H9 (cell line): ENCODE measurements at places on chromosomes 12 and 14. TPM values are rescaled to one million over a fixed set of nuclear protein-coding genes. Genes with fewer than 3 reads are reported as not detected.

The LTBR gene
- 3.4 and 4.8 TPM in 2 replicates for total RNA-seq

GRCh38 chr12:50055831-50056638 lies 1.4 kb upstream of the ASIC1 start:
- H3K27ac ChIP-seq: no peak overlapping the region
- H3K27me3 ChIP-seq: peaks cover 59% of the 10 kb centered on the region
- no peaks in the 10 kb centered on the region; the same call in 1 of the 2 replicates for H3K4me1 ChIP-seq
- H3K4me3 ChIP-seq: peak overlapping the region; percentile 87

GRCh38 chr14:100370003-100370402 lies 46.9 kb downstream of the SLC25A47 start:
- H3K36me3 ChIP-seq: peaks cover 60% of the 10 kb centered on the region
- H3K4me1 ChIP-seq: peaks cover 5% of the 10 kb centered on the region; the same call in 1 of the 2 replicates
- DNase-seq: no peak
- no peak overlapping the region for H3K4me3 ChIP-seq
- H3K27me3 ChIP-seq: no peaks in the 10 kb centered on the region
- H3K27ac ChIP-seq: no peak overlapping the region

- peak; percentile 54 for DNase-seq
- peaks cover 2% of the 10 kb centered on the region; the same call in 1 of the 2 replicates for H3K4me1 ChIP-seq
- H3K36me3 ChIP-seq: no peaks in the 10 kb centered on the region
- peak overlapping the region; percentile 57 for H3K4me3 ChIP-seq
Observed at GRCh38 chr12:3493043-3493858, 2.2 kb downstream of the PRMT8 start.

- no peak overlapping the region for H3K4me3 ChIP-seq
- no peaks in the 10 kb centered on the region for H3K27me3 ChIP-seq
- H3K27ac ChIP-seq: no peak overlapping the region
- no peaks in the 10 kb centered on the region; the same call in 1 of the 3 replicates for H3K36me3 ChIP-seq
- peaks cover 15% of the 10 kb centered on the region; the same call in 1 of the 2 replicates for H3K4me1 ChIP-seq
- peak; percentile 93 for DNase-seq
Observed at GRCh38 chr12:6193853-6194815, 6.1 kb upstream of the CD9 start.

- no peak for DNase-seq
- H3K36me3 ChIP-seq: peaks cover 41% of the 10 kb centered on the region
- no peak overlapping the region for H3K4me3 ChIP-seq
- H3K27me3 ChIP-seq: no peaks in the 10 kb centered on the region
- no peaks in the 10 kb centered on the region for H3K4me1 ChIP-seq
Observed at GRCh38 chr12:62693376-62694050, 226.9 kb downstream of the MON2 start.

The CYP27B1 gene
- total RNA-seq: 6.1 and 6.5 TPM in 2 replicates

DNA sequence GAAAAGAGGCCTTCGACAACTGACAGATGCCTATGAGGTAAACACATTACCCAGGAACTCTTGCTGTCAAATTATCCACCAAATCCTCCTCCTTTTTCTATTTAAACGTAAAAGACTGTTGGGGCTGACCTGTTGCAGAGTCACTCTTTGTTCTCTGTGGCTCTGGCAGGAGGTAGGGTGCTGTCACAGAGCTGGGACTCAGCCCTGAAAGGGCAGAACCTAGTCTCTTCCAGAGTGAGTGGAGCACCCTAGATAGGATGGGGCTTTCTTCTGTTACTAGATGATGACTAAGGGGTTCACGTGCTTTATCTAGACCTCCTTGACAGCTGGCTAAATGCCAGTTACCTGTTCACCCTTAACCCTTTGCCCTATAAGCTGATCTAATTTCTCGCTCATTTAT lies 25.7 kb downstream of the FNTB start:
- no peak for DNase-seq
- no peak overlapping the region for H3K27ac ChIP-seq
- no peaks in the 10 kb centered on the region for H3K4me1 ChIP-seq
- no peak overlapping the region for H3K4me3 ChIP-seq
- H3K27me3 ChIP-seq: no peaks in the 10 kb centered on the region

GRCh38 chr14:22105006-22105623 lies 431.5 kb upstream of the OR4E1 start:
- no peaks in the 10 kb centered on the region for H3K27me3 ChIP-seq
- no peak for DNase-seq
- no peak overlapping the region for H3K27ac ChIP-seq
- no peak overlapping the region for H3K4me3 ChIP-seq
- H3K4me1 ChIP-seq: no peaks in the 10 kb centered on the region

DNA sequence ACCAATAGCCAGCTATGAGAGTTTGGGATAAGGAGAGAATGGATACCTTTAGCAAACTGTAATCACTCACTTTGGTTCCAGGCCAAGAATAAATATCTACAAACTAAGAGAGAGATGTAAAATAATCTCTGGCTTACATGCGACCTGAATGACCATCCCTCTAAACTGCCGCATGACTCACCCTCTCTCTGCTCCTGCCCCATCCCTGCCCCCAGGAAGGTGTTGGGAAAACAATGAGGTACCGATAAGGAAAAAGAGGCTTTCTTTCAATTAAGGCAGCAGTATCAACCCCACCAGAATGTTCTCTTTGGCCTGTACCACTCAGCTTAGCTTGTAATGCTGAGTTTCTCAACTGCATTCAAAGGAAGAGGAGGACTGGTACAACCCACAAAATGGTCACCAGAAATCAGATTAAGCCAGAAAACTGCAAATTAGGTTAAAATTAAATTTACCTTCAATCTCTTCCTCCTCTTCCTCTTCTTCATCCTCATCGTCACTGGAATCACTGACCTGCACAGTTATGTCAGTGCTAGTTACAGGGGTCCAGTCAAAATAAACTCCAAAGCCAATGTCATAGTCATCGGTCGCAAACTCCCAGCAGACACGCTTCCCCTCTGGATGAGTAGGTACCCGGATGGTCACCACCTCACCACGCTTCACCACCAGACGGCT lies 22.0 kb downstream of the GSTZ1 start:
- no peak for DNase-seq
- H3K27me3 ChIP-seq: no peaks in the 10 kb centered on the region
- H3K4me3 ChIP-seq: no peak overlapping the region
- H3K36me3 ChIP-seq: peaks cover 31% of the 10 kb centered on the region
- H3K4me1 ChIP-seq: peaks cover 21% of the 10 kb centered on the region; the same call in 1 of the 2 replicates

The BIN2 gene
- not detected in 2 replicates for total RNA-seq

GRCh38 chr14:98109326-98109725 lies 1162.7 kb downstream of the BCL11B start:
- no peak overlapping the region for H3K27ac ChIP-seq
- H3K36me3 ChIP-seq: no peaks in the 10 kb centered on the region
- H3K4me1 ChIP-seq: no peaks in the 10 kb centered on the region; the same call in 1 of the 2 replicates
- H3K4me3 ChIP-seq: no peak overlapping the region
- no peaks in the 10 kb centered on the region for H3K27me3 ChIP-seq
- no peak for DNase-seq

DNA sequence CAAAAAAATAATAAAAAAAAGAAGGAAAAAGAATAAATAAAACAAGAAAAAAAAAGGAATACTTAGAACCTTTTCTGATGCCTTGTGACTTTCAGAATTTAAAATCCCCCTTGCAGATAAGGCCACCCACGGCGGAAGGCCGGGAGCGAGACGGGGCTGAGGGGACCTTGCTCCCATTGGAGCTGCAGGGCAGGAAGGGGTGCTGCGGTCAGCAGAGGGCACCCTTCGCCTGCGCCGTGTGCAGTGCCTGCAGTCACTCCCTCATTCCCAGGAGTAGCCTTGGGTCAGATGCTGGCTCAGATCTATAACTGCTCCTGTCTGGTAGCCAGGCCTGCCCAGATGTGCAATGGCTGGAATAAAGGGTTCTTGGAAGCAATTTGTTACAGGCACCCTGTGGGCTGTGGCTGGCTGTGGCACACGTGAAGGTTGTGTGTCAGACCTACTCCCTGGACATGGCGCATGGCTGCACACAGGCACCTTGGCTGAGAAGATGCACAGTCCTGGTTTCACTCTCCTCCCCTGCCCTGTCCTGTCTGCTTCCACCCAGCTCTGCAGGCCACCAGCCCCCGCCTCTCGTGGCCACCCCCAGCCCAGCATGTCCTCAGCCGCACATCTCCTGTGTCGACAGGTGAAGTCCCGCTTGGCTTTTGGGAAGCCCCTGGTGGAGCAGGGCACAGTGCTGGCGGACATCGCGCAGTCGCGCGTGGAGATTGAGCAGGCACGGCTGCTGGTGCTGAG lies 13.4 kb upstream of the ALDH2 start:
- no peaks in the 10 kb centered on the region for H3K4me1 ChIP-seq
- DNase-seq: peak; percentile 80
- H3K4me3 ChIP-seq: no peak overlapping the region
- H3K27me3 ChIP-seq: no peaks in the 10 kb centered on the region
- H3K27ac ChIP-seq: no peak overlapping the region

- peaks cover 5% of the 10 kb centered on the region; the same call in 1 of the 2 replicates for H3K4me1 ChIP-seq
- H3K27me3 ChIP-seq: no peaks in the 10 kb centered on the region
- H3K27ac ChIP-seq: no peak overlapping the region
- H3K36me3 ChIP-seq: peaks cover 27% of the 10 kb centered on the region
Observed at GRCh38 chr12:108842361-108842760, 15.0 kb downstream of the SSH1 start.

DNA sequence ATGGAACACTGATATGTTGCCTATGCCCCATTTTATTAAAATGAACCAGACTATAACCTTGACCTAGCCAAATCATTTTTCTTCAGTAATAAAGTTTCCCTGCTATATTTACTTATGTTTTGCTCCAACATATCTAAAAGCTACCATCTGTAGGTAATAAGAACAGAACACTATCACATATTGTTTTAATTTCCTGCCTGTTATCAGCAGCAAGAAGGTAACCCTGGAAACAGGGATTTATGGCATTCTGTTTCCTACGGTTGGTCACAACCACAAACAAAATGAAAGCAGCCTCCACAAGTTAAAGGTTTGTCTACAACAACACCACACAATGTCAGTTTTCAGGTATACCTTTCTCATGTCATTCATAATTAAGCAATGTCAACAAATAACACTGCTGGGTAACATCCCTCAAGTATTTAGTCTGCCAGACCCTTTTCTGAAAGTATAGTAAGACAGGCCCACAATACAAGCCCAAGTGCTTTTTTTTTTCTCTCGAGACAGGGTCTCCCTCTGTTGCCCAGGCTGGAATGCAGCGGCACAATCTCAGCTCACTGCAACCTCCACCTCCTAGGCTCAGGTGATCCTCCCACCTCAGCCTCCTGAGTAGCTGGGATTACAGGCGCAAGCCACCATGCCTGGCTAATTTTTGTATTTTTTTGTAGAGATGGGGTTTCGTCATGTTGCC lies 25.5 kb downstream of the GCH1 start:
- no peak overlapping the region for H3K4me3 ChIP-seq
- H3K27me3 ChIP-seq: no peaks in the 10 kb centered on the region
- H3K4me1 ChIP-seq: peaks cover 5% of the 10 kb centered on the region; the same call in 1 of the 2 replicates
- no peak overlapping the region for H3K27ac ChIP-seq
- no peak for DNase-seq

DNA sequence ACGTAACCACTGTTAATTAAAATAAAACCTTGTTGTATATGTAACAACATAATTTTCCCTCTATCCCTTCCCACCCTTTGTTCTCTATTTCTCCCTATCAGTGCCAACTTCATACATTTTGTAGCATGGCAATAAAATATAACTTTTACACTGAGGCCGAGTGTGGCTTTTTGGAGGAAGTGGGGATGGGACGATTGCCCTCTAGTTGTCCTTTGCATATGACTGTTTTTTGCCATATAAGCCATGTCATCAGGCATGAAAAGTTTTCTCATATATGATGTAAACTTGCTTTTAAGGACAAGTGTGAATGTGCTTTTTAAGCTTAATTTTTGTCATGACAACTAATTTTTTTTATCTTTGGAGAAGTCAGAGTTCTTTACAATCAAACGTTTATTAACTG lies 6.2 kb upstream of the CCT2 start:
- H3K27me3 ChIP-seq: no peaks in the 10 kb centered on the region
- H3K4me1 ChIP-seq: no peaks in the 10 kb centered on the region
- no peak for DNase-seq
- H3K27ac ChIP-seq: no peak overlapping the region
- H3K4me3 ChIP-seq: no peak overlapping the region

The KRT79 gene
- not detected in 2 replicates for total RNA-seq

The ZNF140 gene
- 19.2 and 21.7 TPM in 2 replicates for total RNA-seq

The KRT83 gene
- not detected in 2 replicates for total RNA-seq

- no peaks in the 10 kb centered on the region for H3K27me3 ChIP-seq
- peaks cover 6% of the 10 kb centered on the region; the same call in 1 of the 2 replicates for H3K4me1 ChIP-seq
- DNase-seq: no peak
- H3K27ac ChIP-seq: no peak overlapping the region
- no peaks in the 10 kb centered on the region; the same call in 2 of the 3 replicates for H3K36me3 ChIP-seq
Observed at GRCh38 chr14:50058113-50058512, 58.3 kb downstream of the VCPKMT start.

The OTX2 gene
- 193 and 195 TPM in 2 replicates for total RNA-seq

The FOXM1 gene
- total RNA-seq: 109 TPM in 2 replicates

The LRRK2 gene
- 0.11 and 0.17 TPM in 2 replicates for total RNA-seq

DNA sequence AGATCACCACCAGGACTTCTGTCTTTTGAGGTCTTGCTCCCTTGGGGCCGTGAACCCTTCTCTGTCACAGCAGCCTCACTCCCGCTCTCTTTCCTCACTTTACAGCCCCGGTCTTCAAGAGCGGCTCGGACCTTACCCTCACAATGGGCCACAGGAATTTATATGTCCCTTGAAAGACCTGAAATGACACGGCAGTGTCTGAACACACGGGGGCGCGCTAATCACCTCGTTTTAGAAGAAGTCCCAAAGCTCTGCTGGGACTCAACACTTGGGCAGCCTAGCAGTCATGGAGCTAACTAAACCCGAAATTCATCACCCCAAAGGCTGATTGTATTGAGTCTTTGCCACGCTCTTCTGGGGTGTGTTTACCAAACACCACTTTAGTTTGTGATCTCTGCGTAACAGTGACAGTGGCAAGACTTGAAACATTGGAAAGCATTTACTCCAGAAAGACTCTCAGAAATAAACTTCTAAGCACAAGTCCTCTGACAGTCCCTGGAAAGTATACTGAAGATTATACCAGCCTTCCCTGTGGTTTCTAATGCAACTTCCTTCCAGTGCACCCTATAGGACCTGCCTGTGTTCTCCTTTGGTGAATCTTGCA lies 29.0 kb downstream of the SERPINA11 start:
- H3K27ac ChIP-seq: no peak overlapping the region
- peak; percentile 88 for DNase-seq
- H3K4me3 ChIP-seq: no peak overlapping the region
- no peaks in the 10 kb centered on the region for H3K27me3 ChIP-seq

GRCh38 chr12:106416273-106416672 lies 58.7 kb downstream of the POLR3B start:
- H3K4me1 ChIP-seq: no peaks in the 10 kb centered on the region
- no peak for DNase-seq
- no peaks in the 10 kb centered on the region for H3K27me3 ChIP-seq
- peaks cover 3% of the 10 kb centered on the region; the same call in 1 of the 3 replicates for H3K36me3 ChIP-seq
- no peak overlapping the region for H3K4me3 ChIP-seq

DNA sequence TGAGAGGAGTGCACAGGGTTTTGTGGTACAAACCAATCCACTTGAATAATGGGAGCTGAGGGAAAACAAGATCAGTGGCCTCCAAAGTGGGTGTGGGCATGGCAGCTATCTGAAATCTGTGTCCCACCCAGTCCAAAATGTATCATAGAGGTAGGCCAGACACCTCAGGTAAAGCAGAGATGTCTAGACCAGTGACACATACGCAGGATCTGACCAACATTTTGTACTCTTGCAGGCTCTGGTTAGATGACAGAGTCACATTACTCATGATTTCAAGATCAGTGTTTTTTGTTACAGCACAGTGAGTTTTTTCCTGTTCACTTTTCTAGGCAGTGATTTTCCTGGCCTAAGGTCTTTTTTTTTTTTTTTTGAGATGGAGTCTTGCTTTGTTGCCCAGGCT lies 211.8 kb downstream of the PCNX1 start:
- H3K4me3 ChIP-seq: no peak overlapping the region
- H3K36me3 ChIP-seq: peaks cover 11% of the 10 kb centered on the region
- no peak for DNase-seq
- H3K4me1 ChIP-seq: no peaks in the 10 kb centered on the region
- H3K27me3 ChIP-seq: no peaks in the 10 kb centered on the region

The APPL2 gene
- total RNA-seq: 17.0 and 18.5 TPM in 2 replicates

The CNIH1 gene
- total RNA-seq: 99.3 and 108 TPM in 2 replicates

The RBM23 gene
- 77.2 and 79.0 TPM in 2 replicates for total RNA-seq
